Testis (tissue), 5 donors: ENCODE measurements at places on chromosomes 4 and X.

GRCh38 chr4:24578364-24578763, 6.0 kb downstream of the DHX15 start:
- no peak for DNase-seq

GRCh38 chr4:856225-856901, 30.4 kb upstream of the CPLX1 start:
- DNase-seq, result no peak

DNA sequence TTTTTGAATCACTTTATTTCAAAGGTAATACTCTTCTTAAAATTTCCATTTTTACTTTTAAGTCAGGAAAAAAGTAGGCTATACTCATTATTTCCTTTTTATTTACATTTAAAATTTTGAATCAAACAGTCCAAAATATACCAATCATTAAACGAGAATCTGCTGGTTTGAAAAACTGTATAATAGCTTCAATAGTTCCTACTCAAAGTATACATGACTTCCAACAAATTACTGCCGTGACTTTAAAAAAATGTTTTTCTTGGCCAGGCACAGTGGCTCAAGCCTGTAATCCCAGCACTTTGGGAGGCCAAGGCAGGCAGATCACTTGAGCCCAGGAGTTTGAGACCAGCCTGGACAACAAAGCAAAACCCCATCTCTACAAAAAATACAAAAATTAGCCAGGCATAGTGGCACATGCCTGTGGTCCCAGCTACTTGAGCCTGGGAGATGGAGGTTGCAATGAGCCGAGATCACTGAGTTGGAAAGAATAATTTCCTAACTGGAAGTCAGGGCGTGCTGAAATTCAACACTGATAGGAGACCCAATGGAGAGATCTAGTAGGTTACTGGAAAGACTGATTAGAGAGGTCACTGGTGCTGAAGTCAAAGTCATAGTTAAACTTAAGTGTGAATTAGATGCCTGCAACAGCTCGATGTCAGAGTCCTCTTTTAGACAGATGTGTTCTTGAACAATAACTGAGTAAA, 9.0 kb downstream of the KLHL8 start:
- no peak for DNase-seq

- DNase-seq, result no peak
These were observed 131.4 kb upstream of the ADGRL3 start for GRCh38 chr4:61068745-61069144.

- DNase-seq, result no peak
These were observed 74.9 kb downstream of the GLUD2 start for GRCh38 chrX:121122332-121122731.

GRCh38 chrX:43978226-43978625, 5.0 kb upstream of the NDP start:
- no peak for DNase-seq

DNA sequence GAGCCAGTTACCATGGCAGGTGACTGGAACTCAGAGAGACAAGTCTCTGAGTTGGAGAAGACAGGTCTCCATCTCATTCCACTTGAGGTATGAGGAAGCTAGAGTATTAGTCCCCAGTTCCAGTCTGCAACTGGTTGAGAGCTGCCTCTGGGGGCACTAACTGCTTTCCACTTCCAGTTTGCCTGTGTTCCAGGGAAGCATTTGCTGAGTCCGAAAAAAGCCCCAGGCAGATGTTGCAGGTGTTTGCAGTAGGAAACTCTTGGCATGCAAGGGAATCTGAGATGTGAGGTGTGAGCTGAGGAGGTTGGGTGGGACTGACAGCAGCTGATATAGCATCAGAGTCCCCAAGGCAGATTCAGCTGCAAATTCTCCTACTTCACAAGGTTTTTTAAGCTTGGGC, 272.2 kb upstream of the CASK start:
- DNase-seq, result no peak
